ENCODE measurements at places on chromosomes 2 and 18. TPM values are rescaled to one million over a fixed set of nuclear protein-coding genes. Genes with fewer than 3 reads are reported as not detected.

The PLGLB2 gene
- total RNA-seq: 3.3 TPM

The NCKAP5 gene
- total RNA-seq: 0.37 TPM

- no peak for DNase-seq
Measured at GRCh38 chr2:166197446-166197845, 69.6 kb upstream of the SCN1A start.

The UGT1A8 gene
- not detected for total RNA-seq

- no peak for DNase-seq
Measured at GRCh38 chr2:184187421-184187971, 410.8 kb upstream of the ZNF804A start.

The TUBB8B gene
- not detected for total RNA-seq

DNA sequence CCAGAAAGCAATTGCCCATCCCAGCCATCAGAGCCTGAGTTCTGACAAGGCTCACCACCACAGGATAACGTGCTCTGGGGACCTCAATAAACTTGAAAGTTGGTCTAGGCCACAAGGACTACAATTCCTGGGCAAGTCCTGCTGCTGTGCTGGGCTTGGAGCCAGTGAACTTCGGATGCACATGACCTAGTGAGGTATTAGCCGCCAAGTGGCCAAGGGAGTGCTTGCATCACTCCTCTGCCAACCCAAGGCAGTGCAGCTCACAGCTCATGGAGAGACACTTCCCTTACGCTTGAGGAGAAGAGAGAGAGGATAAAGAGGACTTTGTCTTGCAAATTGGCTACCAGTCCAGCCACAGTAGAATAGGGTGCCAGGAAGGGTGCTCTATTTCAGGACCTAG is 219.6 kb downstream of the MBD2 start:
- no peak for DNase-seq

The PHLPP1 gene
- 11.1 TPM for total RNA-seq

Measured in omental fat pad (tissue), 4 donors.